ENCODE measurements at places on chromosomes 2 and 18. TPM values are rescaled to one million over a fixed set of nuclear protein-coding genes. Genes with fewer than 3 reads are reported as not detected.
A peak's percentile ranks its signal among the peaks of the same experiment; 100 is the strongest.

Gene NEU2
- total RNA-seq, result not detected

- no peak for DNase-seq
Observed at GRCh38 chr18:27865431-27865830, 311.5 kb downstream of the CDH2 start.

GRCh38 chr18:13813271-13813849 is 10.6 kb upstream of the MC5R start:
- DNase-seq, result peak; percentile 61

- DNase-seq, result no peak
Observed at GRCh38 chr2:15675456-15676195, 84.0 kb downstream of the DDX1 start.

Gene NCKAP5
- 7.9 TPM for total RNA-seq

Gene EPHA4
- 11.9 TPM for total RNA-seq

GRCh38 chr2:43461453-43462073 is 134.3 kb downstream of the THADA start:
- no peak for DNase-seq

Gene VSNL1
- total RNA-seq, result 10.4 TPM

Gene ANKRD29
- 7.0 TPM for total RNA-seq

Gene CRYBA2
- total RNA-seq, result not detected

DNA sequence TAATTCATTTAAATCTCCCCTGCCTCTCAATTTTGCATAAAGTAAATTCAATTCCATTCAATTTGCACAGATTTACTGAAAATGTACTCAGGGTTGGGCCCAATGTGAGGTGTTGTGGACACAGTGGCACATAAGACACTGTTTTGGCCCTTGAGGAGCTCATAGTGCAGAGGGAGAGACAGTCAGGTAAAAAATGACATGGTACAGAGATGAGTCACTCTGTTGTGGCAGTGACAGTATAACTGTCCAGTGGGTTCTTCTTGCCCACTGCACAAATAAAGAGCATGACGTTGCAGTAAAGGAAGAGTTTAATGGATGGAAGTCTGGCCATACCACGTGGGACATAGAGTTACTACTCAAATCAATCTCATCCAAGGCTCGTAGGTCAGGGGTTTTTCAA is 400.3 kb upstream of the TRIB2 start:
- DNase-seq, result no peak

- DNase-seq, result peak; percentile 62
Observed at GRCh38 chr2:216833061-216833460, 26.8 kb downstream of the TNP1 start.

DNA sequence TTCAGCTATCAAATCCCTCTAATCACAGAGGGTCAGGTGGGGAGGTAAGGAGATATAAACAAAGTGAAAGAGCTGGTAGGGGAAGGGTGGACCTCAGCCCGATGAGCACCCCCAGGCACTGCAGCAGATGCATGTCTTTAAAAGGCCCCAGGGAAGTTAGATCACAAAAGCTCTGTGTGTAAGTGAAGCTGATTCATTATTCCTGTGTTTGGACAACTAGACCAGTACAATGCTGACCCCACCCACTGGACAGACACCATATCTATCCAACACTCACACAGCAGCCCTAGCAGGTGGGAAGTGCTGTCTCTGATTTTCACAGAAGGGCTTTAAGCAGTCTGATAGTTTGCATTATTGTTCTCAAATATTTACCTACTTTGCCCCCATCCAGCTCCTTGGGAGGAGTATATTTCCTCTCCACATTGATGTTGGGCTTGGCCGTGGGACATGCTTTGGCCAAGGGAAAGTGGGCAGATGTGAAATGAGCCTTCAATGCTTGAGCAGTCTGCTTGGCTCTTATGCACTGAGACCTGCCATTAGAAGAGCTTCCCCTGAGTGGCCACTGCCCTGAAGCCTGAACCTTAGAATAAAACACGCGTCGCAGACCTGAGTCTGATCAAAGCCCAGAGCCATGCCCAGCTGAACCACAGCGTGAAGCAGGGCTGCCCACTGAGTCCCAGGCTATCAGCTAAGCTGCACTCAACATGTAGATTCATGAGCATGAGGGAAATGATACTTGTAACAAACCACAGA is 111.4 kb downstream of the COPS8 start:
- DNase-seq, result no peak

GRCh38 chr2:58764338-58765104 is 523.4 kb upstream of the FANCL start:
- no peak for DNase-seq

- no peak for DNase-seq
Observed at GRCh38 chr2:98372121-98372520, 25.9 kb downstream of the CNGA3 start.

Data from Right ventricle myocardium superior (tissue), 1 donor.